CD4-positive, alpha-beta memory T cell (primary cell): ENCODE measurements at places on chromosomes 2 and 18. TPM values are rescaled to one million over a fixed set of nuclear protein-coding genes. Genes with fewer than 3 reads are reported as not detected.

KLHL30 gene
- polyA plus RNA-seq, result not detected

DES gene
- not detected for polyA plus RNA-seq

GALNT1 gene
- polyA plus RNA-seq, result 30.4 TPM

IL36RN gene
- polyA plus RNA-seq, result not detected

VPS4B gene
- 48.0 TPM for polyA plus RNA-seq

ALKAL2 gene
- polyA plus RNA-seq, result not detected

UNC80 gene
- not detected for polyA plus RNA-seq

PSMA8 gene
- 1.7 TPM for polyA plus RNA-seq

ZNF521 gene
- polyA plus RNA-seq, result not detected

SIX3 gene
- not detected for polyA plus RNA-seq

PFN4 gene
- not detected for polyA plus RNA-seq

IL36B gene
- not detected for polyA plus RNA-seq

UGT1A6 gene
- polyA plus RNA-seq, result not detected

HAAO gene
- 0.21 TPM for polyA plus RNA-seq

WDR35 gene
- polyA plus RNA-seq, result 2.3 TPM

SERPINB7 gene
- polyA plus RNA-seq, result not detected

ALPI gene
- polyA plus RNA-seq, result not detected

LONRF2 gene
- polyA plus RNA-seq, result 0.29 TPM

ALPG gene
- polyA plus RNA-seq, result not detected

RAX gene
- not detected for polyA plus RNA-seq

EGR4 gene
- polyA plus RNA-seq, result not detected

VWC2L gene
- polyA plus RNA-seq, result not detected

RGPD3 gene
- polyA plus RNA-seq, result not detected

TMEM247 gene
- not detected for polyA plus RNA-seq

TRIB2 gene
- 73.8 TPM for polyA plus RNA-seq

NMUR1 gene
- polyA plus RNA-seq, result 0.05 TPM

UGT1A3 gene
- not detected for polyA plus RNA-seq

MAL gene
- 274 TPM for polyA plus RNA-seq

IL1F10 gene
- polyA plus RNA-seq, result not detected

TGFA gene
- polyA plus RNA-seq, result 0.46 TPM

VAMP5 gene
- polyA plus RNA-seq, result 109 TPM

TLX2 gene
- 0.33 TPM for polyA plus RNA-seq

PRKAG3 gene
- not detected for polyA plus RNA-seq

GPR35 gene
- polyA plus RNA-seq, result 1.3 TPM

SP140 gene
- polyA plus RNA-seq, result 18.0 TPM

CCDC102B gene
- 3.7 TPM for polyA plus RNA-seq

FBXO36 gene
- polyA plus RNA-seq, result 0.56 TPM

CDH2 gene
- not detected for polyA plus RNA-seq

SRD5A2 gene
- not detected for polyA plus RNA-seq

CERKL gene
- polyA plus RNA-seq, result 33.3 TPM

MLPH gene
- polyA plus RNA-seq, result not detected

RNF144A gene
- 3.9 TPM for polyA plus RNA-seq

CWC22 gene
- polyA plus RNA-seq, result 18.1 TPM

NEB gene
- polyA plus RNA-seq, result not detected

CHRND gene
- polyA plus RNA-seq, result not detected
